ENCODE measurements at places on chromosomes 7 and 10.

DNA sequence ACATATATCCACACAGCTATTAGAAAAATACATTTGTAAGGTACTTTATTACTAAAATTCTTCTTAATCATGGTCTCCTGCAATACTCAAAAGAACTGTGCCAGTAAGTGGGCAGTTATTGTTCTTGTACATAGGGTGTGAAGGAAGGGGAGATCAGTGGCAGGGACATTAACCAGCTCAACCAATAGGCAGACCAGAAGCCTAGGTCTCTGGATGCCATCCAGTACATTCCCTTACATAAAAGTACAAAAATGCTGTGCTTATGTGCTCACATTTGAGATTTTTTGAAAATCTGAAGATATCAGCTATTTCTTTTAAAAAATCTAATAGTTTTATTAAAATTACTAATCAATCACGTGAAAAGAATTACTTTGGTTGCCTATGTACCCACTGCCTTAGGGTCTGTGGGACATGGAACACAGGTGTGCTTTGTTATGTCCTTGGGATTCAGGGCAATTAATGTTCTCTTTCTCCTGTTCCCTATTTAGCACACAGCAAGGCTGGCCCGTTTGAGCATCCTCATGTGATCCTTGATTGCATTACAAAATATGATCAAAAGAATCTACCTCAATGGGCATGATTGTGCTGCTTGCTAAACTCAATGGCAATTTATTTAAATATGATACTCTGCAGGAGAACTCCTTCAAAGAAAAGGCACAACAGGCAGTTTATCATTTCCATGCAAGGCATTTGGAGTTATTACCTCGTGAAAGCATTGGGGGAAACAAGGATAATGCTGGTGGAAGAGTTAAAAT, 22.7 kb downstream of the TWIST1 start:
- no peak for DNase-seq

DNA sequence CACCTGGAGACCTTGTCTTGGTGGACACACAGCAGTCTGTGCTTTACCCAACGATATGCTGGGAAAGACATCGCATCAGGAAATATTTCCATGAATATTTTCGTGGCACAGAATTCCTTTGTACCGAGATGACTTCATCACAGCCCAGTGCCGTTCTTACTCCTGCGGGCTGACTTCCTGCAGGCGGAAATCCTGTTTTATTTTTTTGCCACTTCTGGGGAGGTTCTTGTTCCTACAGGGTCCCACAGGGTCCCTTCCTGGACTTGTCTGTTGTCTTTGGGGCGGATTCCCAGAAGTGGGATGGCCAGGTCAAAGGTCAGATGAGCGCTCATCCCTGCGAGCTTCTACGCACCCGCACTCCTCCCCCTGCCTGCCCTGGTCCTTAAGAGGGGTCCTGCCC, 86.5 kb downstream of the DNAJB6 start:
- no peak for DNase-seq

GRCh38 chr10:21721000-21721665, 187.1 kb downstream of the MLLT10 start:
- no peak for DNase-seq

GRCh38 chr10:90344226-90344625, 513.6 kb downstream of the HTR7 start:
- DNase-seq, result no peak

DNA sequence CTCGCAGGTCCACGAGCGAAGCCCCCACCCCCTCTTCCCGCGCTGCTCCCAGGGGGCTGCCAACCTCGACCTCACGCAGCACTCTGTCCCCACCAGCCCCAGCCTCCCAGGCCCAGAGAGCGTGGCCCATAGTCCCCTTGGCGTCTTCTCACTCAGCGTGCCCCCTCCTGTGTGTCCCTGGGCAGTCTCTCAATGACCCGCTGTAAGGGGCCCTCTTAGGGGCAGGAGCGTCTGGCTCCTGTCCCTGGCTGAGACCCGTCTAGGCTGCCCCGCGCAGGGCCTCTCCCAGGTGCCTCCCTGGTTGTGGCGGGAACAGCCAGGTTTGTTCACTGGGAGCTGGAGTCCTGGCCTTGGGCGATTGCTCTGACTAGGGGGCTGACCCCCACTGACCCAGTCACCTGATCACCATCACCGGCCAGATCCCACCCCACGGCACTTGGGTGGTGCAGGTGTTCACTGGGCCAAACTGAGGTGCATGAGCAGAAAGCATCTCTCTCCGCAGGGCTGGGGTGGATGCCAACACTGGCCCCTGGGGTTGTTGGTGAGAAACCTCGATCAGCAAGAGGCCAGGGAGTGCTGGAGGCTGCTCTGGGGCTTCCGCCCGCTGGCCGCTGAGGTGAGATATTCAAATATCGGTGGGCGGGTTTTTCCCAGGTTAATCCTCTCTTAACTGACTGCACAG, 12.6 kb upstream of the WDFY4 start:
- no peak for DNase-seq

DNA sequence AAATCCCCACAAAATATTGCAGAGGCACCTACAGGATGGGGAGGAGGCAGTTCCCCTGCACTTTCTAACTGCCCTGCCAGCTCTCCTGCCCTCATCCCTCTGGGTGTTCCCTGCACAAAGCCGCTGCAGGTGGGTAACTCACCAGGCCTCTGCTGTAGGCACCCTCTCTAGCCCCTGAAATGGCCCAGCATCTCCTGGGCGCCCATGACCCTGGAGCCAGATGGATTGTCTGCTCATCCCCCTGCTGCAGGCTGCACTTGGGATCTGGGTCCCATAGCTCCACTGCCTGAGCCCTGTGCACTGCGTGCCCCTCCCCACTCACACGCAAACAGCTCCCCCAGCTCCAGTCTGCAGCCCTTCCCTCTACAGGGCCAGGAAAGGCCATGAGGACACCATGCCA, 130.9 kb downstream of the C10orf105 start:
- DNase-seq, result no peak

- no peak for DNase-seq
Measured at GRCh38 chr10:29598851-29599311, 35.9 kb downstream of the SVIL start.

DNA sequence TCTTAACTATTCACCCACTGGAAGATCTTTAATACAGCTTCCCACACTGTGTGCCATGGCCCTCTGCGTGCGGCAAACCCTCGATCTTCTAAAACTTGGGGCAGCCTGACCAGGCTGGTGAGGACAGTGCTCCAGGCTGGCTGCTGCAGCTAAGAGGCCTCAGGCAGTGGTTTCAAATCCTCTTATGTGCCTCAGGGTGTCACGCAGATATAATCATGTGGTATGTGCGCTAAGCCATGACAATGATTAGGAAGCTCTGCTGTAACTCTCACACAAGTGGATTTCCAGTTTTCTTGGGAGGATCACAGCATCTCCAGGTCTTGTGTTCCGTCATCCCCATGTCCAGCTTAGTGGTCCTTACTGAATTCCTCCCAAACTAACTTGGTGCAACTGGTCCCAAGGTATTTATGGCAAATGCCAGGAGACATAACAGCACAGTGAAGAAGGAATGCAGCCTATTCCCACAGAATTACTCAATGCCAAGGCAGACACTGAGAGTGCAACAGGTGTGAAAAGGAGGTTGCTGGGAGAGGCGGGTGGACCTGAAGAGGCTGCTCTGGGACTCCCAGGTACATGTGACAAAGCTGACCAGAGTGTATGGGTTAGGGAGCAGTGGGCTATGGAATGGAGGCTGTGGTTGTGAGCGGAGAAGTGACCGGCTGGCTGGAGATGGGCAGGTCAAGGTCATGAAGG, 2.3 kb downstream of the HPS1 start:
- no peak for DNase-seq

- no peak for DNase-seq
Measured at GRCh38 chr7:7641129-7641663, 644 bp downstream of the UMAD1 start.

DNA sequence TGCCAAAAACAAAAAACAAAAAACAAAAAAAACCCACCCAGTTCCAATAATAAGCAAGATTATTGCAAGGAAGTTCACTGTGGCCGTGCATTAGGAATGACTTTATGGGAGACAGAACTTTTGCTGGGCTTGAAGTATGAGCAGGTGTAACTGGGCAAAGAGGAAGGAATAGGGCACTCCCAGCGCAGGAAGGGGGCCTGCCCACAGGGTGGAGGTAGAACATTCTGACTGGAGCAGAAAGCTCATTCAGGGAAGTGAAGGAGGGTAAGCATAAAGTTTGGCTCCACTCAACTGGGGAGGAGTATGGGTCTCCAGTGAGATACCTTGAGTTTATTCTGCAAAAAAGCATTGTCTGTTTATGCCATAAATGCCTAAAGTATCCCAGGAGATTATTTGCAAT, 42.1 kb upstream of the WIPF3 start:
- DNase-seq, result no peak

- peak; percentile 34 for DNase-seq
Measured at GRCh38 chr10:71726580-71727104, 7.1 kb upstream of the C10orf105 start.

GRCh38 chr10:97919012-97919411, 69.4 kb downstream of the GOLGA7B start:
- DNase-seq, result no peak

DNA sequence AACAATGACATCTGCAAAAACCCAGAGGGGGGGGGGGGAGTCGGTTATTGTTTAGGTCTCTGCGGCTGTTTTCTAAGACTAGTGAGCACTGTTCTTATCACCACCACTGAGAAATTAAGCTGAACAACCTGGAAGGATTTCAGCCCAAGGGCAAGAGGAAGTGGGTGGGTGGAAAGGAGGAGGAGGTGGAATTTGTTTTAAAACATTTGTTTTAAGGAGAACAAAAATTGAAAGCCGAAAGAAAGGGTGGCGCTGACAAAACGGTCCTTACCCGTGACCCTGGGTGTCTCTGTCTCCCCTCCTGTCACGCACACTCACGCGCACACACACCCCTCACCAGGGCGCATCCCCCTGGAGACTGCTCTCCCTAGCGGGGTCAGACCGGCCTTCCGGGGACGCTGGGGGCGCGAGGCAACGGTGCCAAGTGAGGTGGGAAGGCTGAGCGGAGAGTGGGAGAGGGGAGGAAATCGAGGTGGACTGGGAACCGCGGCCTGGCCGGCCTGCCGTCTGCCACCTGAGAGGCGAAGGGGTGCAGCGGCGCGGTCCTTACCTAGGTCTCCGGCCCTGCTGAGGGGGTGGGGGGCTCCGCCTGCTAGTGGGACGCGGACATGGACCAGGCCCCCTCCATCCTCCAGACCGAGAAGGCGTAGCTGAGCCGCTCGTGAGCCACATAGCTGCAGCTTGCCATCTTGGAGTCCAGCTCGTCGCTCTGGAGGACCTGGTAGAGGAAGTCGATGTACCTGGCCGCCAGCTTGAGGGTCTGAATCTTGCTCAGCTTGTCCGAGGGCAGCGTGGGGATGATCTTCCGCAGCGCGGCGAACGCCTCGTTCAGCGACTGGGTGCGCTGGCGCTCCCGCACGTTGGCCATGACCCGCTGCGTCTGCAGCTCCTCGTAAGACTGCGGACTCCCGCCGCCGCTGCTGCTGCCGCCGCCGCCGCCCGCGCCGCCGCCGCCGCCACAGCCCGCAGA, 1.0 kb downstream of the TWIST1 start:
- no peak for DNase-seq

GRCh38 chr7:35593899-35594298, 101.0 kb downstream of the HERPUD2 start:
- DNase-seq, result no peak

DNA sequence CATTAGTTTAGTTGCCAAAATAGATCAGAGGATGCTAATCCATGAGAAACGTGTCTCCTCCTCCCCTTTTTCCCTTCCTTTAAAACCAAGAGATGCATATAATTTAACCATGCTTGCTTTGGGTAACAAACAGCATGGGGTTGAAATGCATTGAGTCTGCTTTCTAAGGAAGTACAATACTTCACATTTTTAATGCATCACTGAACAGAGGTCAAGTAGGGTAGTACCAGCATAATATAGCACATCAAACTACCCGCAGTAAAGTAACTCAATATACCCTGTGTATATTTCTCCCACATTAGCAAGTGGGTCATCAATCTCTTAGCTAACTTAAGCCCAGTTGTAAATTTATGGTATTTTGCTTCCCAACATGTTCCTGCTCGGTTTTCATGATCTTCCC, 239.3 kb upstream of the SEMA3C start:
- no peak for DNase-seq
